ENCODE measurements at places on chromosomes 13 and 19.

GRCh38 chr19:50327461-50328223 is 1.5 kb downstream of the KCNC3 start:
- DNase-seq, result no peak

DNA sequence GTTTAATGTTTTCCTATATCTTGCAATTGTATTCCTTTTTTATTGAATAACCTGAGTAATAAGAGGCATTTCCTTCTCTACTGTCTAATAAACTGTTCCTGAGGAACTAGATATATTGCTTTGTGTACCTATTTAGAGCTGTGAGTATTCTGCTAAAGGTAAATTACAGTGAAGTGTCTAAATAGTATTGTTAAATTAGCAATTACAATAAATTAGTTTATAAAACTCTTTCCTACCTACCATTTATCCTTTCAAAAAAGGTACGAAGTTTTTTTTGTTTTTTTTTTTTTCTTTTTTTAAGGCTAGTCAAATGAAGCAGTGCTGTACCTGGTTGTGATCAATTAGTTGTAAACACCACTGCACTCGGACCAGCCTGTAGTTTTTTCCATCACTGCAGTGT is 34.8 kb downstream of the TM9SF2 start:
- DNase-seq, result no peak

GRCh38 chr19:52590728-52591127 is 20.6 kb downstream of the ZNF701 start:
- peak; percentile 17 for DNase-seq

DNA sequence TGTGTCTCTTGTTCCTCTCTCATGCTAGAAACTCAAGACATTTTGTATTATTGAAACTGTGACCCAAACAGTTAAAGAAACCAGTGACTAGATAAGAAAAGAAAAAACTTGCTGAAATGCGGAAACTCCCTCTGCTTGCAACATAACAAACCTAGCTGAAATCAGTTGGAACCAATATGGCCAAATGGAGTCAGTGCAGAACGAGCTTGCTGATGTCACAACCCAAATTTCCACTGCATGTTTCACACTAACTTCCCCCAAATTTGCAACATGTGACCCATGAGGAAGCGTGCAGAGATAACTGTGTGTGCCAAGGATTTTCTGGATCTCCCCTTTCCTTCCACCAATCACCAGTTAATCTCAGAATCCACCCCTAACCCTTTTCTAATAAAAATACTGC is 208.0 kb downstream of the DLEU7 start:
- DNase-seq, result peak; percentile 23

- DNase-seq, result peak; percentile 6
These were observed at the start of gene TEAD2 for GRCh38 chr19:49362048-49362928. Gene TEAD2, minus strand, starts transcription at chr19:49362416. Its CDS starts 2,341 bp downstream, at chr19:49360075.

DNA sequence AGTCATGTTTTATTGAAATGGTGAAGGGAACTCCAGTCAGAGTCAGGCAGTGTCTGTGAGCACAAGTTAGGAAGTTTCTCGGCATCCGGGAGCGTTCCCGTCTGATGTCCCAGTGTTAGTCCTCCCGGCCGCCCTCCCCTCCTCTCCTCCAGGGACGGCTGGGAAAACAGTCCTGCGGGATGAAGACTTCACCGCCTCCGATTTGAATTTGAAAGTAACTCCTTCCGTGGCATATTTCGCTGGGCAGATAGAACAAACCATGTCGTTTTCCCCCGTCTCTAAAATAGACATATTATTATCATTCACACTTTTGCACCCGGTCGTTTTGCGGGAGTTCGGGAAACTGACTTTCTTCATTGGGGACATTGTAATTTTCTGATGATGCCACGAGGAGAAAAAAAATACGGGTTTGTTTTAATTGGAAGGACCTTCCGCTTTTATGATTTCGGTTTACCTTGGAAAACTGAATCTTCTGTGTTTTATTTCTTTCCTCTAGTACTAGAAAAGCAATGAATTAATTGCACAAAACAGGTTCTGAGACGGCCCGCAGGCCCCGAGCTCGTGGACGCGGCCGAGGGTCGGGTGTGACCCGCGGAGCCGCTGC is 76.6 kb downstream of the ZIC5 start:
- no peak for DNase-seq

DNA sequence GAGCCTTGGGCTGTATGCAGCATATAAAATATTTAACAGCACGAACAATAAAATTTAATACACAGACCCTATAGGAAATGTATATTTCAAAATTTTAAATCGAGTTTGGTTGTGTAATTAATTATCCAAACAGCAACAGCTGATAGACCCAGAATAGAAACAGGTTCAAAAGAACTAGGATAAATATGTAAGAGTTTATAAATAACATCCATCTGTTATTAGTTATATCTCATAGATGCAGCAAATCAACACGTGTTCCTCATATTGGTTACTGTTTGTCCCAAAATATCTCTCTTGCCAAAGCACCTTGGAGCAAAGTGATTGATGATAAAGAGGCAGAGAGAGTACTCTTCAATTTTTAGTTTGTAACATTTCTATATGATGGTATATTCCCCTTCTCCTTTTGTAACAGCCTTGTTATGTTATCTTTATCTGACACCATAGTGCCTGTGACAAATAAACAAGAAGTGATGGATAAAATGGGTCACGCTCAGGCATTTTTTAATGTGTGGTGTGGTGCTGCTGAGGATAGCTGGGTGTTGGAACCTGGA is 260.6 kb upstream of the NBEA start:
- DNase-seq, result no peak

GRCh38 chr13:31882794-31883193 is 143.5 kb downstream of the RXFP2 start:
- DNase-seq, result no peak

- DNase-seq, result no peak
These were observed 112.4 kb downstream of the NUFIP1 start for GRCh38 chr13:44876782-44877324.

DNA sequence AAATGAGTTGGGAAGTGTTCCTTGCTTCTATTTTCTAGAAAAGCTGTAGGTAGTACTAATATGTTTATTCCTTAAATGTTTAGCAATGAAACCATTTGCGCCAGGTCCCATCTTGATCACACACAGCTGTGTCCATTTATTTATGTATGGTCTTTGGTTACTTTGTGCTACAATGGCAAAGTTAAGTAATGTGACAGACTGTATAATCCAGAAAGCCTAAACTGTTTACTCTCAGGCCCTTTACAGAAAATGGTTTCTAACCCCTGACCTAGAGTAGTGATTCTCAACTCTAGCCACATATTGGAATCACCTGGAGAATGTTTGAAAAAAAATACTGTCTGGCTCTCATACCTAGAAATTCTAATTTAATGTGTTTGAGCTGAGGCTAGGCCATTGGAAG is 21.3 kb downstream of the SLC46A3 start:
- no peak for DNase-seq

GRCh38 chr19:48499316-48500090 is 12.1 kb downstream of the LMTK3 start:
- no peak for DNase-seq

DNA sequence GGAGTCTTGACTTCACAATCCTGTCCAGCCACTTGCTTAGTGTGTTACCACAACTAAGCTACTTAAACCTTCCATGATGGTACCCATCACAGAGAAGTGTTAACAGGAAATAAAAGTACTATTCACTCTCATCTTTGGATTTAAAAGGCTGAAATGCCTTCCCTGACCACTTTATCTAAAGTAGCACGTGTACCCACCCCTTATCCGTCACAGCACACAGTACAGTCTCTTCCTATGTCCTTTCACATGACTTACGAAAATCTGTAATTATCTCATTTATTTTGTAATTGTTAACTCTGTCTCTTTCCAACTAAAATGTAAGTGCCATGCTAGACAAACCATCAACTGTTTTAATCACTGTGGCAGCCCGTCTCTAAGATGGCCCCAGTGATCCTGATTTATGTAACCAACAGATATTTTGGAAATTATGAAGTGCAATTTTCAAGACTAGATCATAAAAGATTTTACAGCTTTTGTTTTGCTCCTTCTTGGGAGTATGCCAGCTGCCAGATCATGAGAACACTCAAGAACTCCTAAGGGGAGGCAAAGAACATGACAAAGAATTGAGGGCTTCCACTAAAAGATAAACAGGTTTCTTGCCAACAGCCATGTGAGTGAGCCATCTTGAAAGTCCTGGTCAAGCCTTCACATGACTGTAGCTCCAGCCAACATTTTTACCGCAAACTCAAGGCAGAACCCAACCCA is 44.9 kb downstream of the DIAPH3 start:
- DNase-seq, result no peak

GRCh38 chr19:38229585-38230073 is 5.6 kb upstream of the DPF1 start:
- DNase-seq, result peak; percentile 68

DNA sequence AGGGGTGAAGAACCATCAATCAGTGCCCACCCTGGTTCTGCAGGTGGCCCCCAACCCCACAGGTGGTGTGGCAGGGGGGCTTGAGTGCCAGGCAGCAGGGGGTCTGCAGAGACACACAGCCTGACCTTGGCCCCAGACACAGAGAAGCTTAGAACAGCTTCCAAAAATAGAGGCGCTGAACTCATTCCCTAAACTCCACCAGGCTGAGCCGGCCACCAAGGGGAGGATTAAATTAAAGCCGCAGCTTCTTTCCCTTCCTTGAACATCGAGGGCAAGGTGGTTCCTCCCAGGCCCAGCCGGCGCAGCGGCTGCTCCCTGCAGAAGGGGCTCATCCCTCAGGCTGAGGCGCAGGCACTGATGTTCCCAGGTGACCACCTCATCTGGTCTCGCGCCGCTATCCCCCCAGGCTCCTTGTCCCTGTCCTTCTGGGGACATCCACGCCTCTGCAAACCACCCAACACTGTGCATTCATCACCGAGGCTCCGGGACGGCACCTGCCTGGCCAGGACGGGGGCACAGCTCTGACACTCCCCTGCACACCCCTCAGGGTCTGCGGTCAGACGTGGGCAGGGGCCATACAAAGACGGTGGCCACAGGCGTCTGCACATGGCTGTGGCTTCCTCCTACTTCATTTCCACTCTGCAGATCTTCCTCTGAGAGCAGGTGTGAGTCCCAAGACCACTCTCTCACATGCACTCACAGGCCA is 30.9 kb downstream of the LAMP1 start:
- no peak for DNase-seq

DNA sequence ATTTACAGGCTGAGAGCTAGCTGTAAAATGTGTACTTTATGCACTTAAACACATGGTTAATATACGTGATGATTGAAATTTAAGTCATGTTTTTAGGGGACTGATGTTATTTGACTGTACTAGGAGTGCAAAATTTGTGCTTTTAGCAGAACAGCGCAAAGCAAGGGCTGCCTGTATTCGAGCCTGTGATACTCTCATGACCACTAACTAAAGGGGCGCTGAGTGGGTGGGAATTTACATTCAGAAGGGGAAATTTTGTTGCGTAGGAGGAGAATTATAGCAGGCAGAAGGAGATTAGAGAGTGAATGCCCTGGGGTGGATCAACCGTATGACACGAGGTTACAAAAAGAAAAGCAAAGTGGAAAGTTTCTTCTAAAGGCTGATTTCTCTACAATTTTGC is 271.8 kb upstream of the HTR2A start:
- no peak for DNase-seq

- no peak for DNase-seq
These were observed 9.4 kb upstream of the ERVV-2 start for GRCh38 chr19:53034948-53035675.

GRCh38 chr13:98214008-98214643 is 37.1 kb upstream of the RNF113B start:
- DNase-seq, result no peak

DNA sequence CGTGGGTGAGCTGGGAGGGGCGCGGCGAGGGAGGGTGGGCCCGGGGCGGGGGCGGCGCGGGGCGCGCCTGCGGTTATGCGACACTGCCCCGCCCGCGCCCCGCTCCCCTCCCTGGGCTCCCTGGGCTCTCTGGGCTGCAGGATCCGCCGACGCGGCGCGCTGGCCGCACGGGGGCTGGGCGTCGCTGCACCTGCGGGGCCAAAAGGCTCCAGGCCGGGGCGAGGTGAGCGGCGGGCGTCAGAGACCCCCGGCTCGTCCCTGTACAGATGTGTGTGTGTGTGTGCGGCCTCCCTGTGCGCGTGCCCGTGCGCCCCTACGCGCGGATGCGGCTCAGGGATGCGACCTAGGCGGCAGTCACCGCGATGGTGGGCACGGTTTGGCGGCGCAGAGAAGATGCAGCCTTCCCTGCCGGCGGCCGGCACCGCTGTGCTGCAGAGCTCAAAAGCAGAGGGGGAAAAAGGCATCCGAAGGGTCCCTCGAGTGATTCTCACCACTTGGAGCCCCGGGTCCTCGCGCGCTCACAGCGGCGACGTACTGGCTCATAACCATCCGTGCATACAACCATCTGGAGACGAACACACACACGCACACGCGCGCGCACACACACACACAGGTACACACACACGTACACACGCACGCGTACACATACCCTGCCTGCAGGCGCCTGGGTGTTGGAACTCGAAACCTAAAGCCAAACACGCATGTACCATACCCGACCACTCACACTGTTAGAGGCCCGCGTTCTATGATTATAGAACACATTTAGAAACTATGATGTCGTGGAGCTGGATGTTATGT is 709 bp downstream of the ATP8A2 start:
- DNase-seq, result no peak

DNA sequence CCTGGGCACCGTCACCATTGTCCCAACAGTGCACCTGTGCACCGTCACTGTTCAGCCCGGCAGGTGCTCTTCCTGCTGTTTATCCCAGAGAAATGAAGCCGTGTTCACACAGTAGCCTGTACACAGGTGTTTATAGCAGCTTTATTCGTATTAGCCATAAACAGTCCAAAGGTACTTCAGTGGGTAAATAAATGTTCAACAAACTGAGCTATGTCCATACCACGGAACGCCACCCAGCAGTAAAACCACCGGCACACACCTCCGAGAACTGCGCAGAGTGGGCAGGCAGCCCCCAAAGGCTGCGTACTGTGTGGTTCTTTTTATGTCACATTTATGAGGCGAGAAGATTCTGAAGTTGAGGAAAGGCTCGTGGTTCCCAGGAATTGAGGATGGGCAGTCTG is 44.9 kb upstream of the DCUN1D2 start:
- no peak for DNase-seq

GRCh38 chr13:110964229-110965037 is 49.6 kb upstream of the ANKRD10 start:
- no peak for DNase-seq

GRCh38 chr19:50046649-50047503 is 21.1 kb downstream of the ZNF473 start:
- peak; percentile 68 for DNase-seq

GRCh38 chr19:33659835-33660234 is 38.1 kb downstream of the CHST8 start:
- DNase-seq, result no peak

DNA sequence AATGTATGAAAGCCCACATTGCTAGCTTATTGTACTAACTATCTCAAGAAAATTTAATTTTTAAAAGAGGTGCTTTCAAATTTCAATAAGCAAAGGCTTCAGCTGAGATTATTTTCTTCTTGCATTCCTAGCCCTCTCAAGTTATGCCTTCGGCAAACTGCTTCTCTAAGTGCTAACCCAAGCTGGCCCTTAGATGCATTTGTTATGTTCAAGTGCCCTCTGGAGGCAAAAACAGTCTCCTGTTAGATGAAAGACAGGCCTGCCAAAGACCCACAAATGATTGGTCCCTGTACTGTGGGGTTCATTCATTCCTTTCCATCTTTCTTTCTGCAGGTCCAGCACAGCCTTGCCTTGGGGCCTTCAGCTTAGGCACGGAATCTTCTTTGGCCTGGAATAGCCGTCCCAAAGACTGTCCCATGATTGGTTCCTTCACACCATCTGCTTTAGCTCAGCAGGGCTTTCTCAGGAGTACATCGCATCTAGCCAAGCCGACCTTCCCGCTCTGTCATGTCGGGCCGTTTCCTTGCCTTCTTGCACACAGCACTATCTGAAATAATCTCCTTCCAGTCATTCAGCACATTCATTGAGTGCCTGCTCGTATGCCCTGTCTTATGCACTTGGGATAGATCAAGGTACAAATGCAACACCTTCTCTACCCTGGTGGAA is 26.4 kb upstream of the TPTE2 start:
- peak; percentile 68 for DNase-seq
